ENCODE measurements at places on chromosomes 5 and 9.

GRCh38 chr5:172035049-172035448 is 28.6 kb upstream of the FBXW11 start:
- no peak for DNase-seq
- H3K27ac ChIP-seq = no peak overlapping the region
- H3K4me3 ChIP-seq = no peak overlapping the region
- peaks cover 9% of the 10 kb centered on the region for H3K36me3 ChIP-seq
- peaks cover 3% of the 10 kb centered on the region for H3K4me1 ChIP-seq
- no peaks in the 10 kb centered on the region for H3K27me3 ChIP-seq

- peaks cover 12% of the 10 kb centered on the region for H3K4me1 ChIP-seq
- H3K27ac ChIP-seq = no peak overlapping the region
- no peak for DNase-seq
These were observed 1.1 kb downstream of the GSN start for GRCh38 chr9:121268851-121269641.

DNA sequence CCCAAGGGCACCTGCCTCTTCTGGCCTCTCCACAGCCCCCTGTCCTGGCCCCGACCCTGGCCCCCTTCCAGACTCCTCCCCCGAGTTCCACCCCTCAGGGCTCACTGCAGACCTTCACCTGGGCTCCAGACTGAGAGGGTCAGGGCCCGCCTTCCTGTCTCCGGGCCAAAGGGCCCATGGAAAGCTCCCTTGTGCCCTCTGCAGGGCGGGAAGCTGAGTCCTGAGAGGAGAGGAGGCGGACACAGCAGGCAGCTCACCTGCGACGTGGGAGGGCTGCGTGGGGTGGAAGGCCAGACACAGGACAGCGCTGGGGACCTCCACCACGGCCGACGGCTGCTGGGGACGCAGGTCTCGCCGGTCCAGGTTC is 20.6 kb downstream of the DYNC2I2 start:
- H3K27ac ChIP-seq = no peak overlapping the region
- no peaks in the 10 kb centered on the region for H3K4me1 ChIP-seq
- peaks cover 18% of the 10 kb centered on the region for H3K36me3 ChIP-seq
- H3K27me3 ChIP-seq = no peaks in the 10 kb centered on the region
- no peak overlapping the region for H3K4me3 ChIP-seq

DNA sequence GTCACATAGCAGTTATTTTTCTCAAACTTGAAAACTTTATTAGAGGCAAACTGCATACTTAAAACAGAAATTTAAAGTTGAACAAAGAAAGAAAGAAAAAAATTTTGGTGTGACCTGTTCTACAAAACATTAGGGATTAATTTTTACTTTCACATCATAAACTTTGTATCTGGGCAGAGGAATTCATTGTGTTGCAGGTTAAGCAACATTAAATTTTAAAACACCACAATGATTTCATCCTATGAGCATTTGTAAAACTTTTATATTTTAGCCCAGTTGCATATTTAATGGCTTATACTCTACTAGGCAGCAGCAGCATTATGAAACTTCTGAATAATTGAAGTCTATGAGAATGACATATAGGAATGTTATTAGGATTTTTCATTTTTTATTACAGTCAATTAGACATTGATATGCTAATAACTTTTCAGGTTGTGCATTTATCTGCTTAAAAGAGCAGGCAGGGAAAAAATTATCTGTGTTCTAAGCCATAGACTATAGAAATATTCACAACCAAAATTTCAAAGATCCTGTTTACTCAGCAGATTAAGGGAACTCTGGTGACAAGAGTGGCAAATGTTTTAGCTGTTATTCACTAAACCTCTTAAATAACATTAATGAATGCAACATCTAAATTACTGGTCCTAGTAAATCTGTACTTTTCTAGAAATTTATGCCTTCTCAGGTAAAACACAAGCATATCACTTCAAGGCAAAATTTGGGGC is 1088.5 kb upstream of the CDH6 start:
- H3K36me3 ChIP-seq = no peaks in the 10 kb centered on the region
- H3K27me3 ChIP-seq = no peaks in the 10 kb centered on the region
- no peak for DNase-seq
- H3K4me3 ChIP-seq = no peak overlapping the region
- H3K4me1 ChIP-seq = no peaks in the 10 kb centered on the region

DNA sequence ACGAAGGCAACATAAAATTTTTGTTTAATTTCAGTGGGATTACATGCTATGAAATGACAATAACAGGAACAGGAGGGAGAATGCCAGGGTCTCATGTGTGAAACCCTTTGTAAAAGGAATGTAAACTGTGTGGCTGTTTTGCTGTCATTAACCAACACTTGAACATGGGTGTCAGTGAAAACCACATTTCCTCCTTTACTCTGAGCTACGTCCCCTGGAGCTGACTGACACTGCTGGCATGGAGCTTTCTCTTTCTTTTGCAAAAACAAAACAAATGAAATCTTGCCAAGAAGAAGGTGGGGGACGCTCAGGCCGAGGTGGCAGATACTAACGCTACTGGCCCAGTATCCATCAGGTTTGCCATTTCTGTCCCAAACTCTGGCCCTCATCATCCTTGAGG is 121.4 kb downstream of the DMRT2 start:
- H3K27ac ChIP-seq = no peak overlapping the region
- no peak for DNase-seq
- H3K36me3 ChIP-seq = no peaks in the 10 kb centered on the region
- peaks cover 5% of the 10 kb centered on the region for H3K4me1 ChIP-seq

DNA sequence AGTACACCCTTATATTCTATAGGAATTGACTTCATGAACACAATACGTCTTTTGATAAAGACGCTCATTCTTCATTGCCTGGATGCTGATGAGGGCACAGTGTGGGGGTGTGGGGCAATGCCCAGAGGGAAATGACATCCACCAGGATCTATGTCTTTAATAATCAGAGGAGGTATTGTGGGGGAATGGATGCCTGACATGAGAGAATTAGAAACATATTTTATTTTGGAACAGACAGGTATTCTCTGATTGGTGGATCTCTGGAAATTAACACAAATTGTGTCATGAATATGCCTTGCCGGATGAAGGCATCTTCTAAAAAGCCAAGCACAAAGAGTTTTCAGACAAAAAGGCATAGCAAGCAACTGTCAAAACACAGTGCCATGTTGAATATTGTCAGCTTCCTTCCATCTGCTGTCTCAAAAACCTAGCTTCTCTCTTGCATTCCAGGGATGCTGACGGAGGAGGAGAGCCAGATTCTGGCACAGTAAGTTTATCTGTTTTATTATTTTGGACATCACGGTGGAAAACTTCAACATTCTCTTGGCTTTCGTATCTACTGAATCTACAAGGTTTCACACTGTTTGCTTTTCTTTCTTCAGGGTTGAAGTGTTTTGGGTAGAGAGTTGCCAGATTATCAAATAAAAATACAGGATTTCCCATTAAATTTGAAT is 3.9 kb upstream of the C5orf58 start:
- peaks cover 8% of the 10 kb centered on the region for H3K4me1 ChIP-seq
- H3K27me3 ChIP-seq = no peaks in the 10 kb centered on the region
- no peak overlapping the region for H3K4me3 ChIP-seq

DNA sequence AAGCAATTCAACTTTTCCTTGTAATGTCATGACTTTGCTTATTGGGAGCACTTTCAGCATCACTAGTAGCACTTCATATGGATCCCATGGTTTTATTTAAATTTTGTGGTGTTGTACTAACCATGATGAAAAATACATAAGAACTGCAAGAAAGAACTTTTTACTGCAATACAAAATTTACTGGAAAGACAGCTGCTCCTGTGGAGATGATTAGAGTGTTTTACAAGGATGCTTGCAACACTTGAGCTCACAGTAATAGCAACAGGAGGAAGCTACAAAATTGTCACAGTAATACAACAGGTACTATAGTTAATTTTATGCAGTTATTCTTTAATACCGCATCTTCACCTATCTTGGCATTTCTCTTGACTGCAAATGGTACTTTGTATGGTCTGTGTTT is 158.3 kb upstream of the TSLP start:
- no peaks in the 10 kb centered on the region for H3K36me3 ChIP-seq
- no peaks in the 10 kb centered on the region for H3K4me1 ChIP-seq
- peaks cover 8% of the 10 kb centered on the region for H3K27me3 ChIP-seq
- no peak for DNase-seq
- no peak overlapping the region for H3K4me3 ChIP-seq

- H3K36me3 ChIP-seq = peaks cover 38% of the 10 kb centered on the region
- peak overlapping the region; percentile 100 for H3K27ac ChIP-seq
- no peaks in the 10 kb centered on the region for H3K27me3 ChIP-seq
- peak; percentile 53 for DNase-seq
- H3K4me1 ChIP-seq = peaks cover 34% of the 10 kb centered on the region
- H3K4me3 ChIP-seq = peak overlapping the region; percentile 93
These were observed 90.6 kb downstream of the ANXA2R start for GRCh38 chr5:42949348-42950115.

DNA sequence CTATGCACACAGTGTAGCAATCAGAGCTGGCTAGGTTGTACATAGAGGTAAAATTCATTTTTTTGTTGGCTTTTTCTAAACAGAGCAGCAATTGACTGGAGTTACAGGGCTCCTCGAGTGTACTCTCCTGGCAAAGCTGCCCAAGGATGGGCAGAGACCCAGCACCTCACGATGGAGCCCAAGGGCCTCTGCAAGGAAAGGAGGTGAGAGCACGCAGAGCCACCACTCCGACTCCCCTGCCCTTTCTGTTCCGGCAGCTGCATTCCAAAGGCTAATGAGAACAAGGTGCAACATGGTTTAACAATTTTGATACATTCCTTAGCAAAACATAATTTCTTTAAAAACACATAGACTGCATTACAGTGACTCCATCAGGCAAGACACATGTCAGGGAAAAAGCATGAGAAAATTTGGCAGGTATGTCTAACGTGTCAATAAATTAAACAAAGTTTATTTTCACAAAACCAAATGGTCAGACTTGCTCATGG is 47.5 kb downstream of the SAXO1 start:
- H3K36me3 ChIP-seq = no peaks in the 10 kb centered on the region
- no peak overlapping the region for H3K27ac ChIP-seq
- no peak for DNase-seq
- H3K4me1 ChIP-seq = no peaks in the 10 kb centered on the region

DNA sequence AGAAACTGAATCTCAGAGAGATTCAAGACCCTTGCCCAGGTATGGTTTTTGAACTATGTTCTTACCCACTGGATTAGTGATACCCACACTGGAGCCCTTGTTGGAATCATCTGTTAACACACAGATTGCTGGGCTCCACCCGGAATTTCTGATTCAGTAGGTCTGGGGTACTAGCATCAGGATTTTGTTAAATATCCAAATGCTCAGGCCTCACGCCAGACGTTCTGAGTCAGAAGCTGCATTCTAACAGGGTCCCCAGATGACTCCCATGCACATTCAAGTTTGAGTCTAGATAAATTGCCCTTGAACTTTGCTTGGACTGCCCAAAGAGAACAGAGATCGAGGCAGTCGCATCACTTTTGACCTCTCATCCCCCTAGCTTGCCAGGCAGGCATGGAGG is 182.0 kb upstream of the WWC1 start:
- no peak overlapping the region for H3K4me3 ChIP-seq
- no peaks in the 10 kb centered on the region for H3K36me3 ChIP-seq

- DNase-seq = no peak
- no peak overlapping the region for H3K27ac ChIP-seq
- no peaks in the 10 kb centered on the region for H3K27me3 ChIP-seq
These were observed 6.5 kb upstream of the C9 start for GRCh38 chr5:39370555-39371366.

GRCh38 chr5:1930501-1930879 is 47.8 kb upstream of the IRX4 start:
- no peak overlapping the region for H3K4me3 ChIP-seq
- H3K36me3 ChIP-seq = no peaks in the 10 kb centered on the region
- no peaks in the 10 kb centered on the region for H3K4me1 ChIP-seq
- no peak for DNase-seq
- H3K27me3 ChIP-seq = peaks cover 10% of the 10 kb centered on the region

DNA sequence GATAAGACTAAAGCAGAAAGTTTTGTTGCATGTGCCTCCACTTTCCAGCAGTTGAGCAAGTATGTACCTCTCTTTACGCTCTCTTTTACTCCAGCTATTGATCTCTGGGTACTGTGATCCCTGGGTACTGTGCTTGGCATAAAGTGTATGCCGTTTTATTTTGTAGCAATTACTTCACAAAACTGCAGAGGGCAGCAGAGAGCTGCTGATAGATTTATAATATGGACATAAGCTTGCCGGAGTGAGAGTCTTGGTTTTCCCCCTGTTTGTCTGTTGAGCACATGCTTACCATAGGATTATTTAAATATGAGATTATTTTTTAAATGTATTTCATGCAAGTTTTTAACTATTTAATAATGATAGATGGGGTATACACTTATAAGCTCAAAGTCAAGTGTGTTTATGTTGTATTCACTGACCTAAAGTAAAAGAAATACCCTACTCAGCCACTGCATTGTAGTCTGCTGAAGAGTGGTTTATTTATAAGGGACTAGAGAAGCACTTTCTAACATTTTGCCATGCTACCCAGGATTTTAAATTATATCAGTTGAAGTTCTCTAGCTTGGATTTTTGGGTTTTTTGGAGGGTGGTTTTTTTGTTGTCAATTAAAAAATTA is 13.0 kb downstream of the TTC1 start:
- H3K36me3 ChIP-seq = peaks cover 25% of the 10 kb centered on the region
- no peak overlapping the region for H3K4me3 ChIP-seq
- H3K27me3 ChIP-seq = no peaks in the 10 kb centered on the region
- peak overlapping the region; percentile 33 for H3K27ac ChIP-seq
- H3K4me1 ChIP-seq = peaks cover 43% of the 10 kb centered on the region
- peak; percentile 32 for DNase-seq

DNA sequence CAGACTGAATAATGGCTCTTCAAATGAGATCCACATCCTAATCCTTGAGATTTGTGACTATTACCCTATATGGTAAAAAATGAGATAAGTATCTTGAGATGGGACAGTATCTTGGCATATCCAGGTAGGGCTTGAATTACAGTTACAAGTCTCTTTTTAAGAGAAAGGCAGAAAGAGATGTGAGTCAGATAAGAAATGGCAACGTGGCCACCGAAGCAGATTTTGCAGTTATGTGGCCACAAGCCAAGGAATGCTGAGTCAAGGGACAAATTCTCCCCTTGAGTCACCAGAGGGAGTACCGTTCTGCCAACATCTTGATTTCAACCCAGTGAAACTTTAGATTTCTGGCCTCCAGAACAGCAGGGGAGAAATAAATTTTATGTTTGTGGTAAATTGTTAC is 1983.0 kb upstream of the C9orf72 start:
- no peak overlapping the region for H3K4me3 ChIP-seq
- no peak overlapping the region for H3K27ac ChIP-seq
- H3K27me3 ChIP-seq = no peaks in the 10 kb centered on the region
- no peak for DNase-seq
- no peaks in the 10 kb centered on the region for H3K4me1 ChIP-seq

GRCh38 chr9:40927851-40928802 is 200.4 kb downstream of the FOXD4L6 start:
- no peak overlapping the region for H3K27ac ChIP-seq
- no peaks in the 10 kb centered on the region for H3K4me1 ChIP-seq
- no peaks in the 10 kb centered on the region for H3K36me3 ChIP-seq
- no peaks in the 10 kb centered on the region for H3K27me3 ChIP-seq
